ENCODE measurements at places on chromosomes 2 and 18.

- DNase-seq, result no peak
These were observed 63.1 kb upstream of the SPATS2L start for GRCh38 chr2:200243441-200243840.

DNA sequence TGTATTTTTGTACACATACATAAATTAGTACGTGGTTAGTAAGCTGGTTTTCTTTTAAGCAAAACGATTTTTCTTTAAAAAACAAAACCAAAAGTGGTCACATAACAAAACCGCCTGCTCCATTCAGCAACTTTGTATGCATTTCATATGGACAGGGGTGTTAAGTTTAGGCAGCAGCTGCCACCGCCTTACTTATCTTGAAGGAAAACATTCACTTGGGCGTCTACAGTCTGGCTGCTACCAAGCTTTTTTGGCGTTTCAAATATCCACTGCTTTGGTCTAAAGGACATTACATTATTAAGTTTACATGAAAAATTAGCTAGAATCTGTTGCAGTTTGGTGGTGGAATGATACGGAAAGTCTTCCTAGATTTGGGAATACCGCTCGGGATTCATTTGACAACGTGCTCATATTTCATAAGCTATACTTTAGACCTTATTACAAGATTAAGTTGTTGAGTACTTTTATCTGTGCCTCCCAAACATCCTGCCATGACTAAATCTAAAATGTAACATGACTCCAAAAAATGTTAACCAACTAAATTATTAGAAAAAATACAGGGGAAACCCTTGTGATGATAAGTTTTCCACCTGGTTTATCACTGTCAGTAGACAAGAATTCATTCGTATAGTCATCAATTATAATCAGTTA is 214.8 kb downstream of the NEDD4L start:
- no peak for DNase-seq

DNA sequence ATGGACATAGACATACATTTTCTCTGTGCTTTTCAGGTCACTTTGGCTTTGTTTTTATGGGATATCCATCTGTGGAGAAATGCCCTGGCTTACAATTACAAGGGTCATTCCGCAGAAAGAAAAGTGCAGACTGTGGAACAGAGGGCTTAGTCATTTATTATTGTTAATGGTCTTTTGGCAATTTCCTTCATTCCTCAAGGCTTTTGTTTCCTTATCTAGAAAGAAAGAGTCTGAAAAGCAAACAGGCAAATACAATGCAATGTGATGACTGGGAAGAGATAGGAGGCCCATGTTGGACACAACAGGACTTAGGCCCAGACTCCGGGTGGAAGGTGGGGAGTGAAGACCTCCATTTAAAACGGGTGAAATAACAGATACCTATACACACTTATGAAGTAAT is 129.5 kb upstream of the CAVIN2 start:
- no peak for DNase-seq

DNA sequence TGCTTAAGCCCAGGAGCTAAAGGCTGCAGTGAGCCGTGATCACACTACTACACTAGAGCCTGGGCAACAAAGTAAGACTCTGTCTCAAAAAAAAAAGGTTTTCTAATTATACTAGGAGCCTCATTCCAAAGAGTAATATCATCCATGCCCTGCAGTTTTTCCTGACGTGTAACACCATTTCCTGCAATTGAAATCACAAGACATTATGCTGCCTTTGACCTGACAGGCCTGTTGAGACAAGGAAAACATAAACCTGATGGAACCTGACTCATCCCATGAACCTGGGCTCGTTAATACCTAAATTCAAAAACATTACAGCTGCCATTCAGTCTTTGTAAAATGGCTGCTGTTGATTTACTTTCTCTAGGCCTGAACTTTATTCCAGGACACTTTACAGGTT is 58.7 kb upstream of the PEX13 start:
- no peak for DNase-seq

- DNase-seq, result no peak
These were observed 12.2 kb downstream of the CAPG start for GRCh38 chr2:85397925-85398331.

DNA sequence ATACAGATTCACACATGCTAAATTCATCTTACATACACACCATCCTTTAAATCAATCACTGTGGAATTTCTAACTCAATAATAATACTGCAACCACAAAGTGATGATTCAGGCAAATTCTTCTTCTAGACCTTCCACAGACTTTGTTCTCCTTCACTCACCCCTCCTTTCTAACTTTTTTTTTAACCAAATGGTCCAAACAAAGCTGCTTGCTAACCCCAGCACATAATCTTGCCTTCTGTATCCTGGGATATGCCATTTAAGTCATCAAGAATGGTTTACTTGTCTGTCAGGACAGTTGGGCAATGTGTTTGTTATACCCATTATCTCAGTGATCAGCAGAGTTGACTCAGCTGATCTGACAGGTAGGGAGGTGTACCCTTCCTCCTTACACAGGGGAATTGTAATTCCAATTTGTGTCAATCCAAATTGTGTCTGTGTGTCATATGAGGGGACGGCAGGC is 10.0 kb downstream of the SLC40A1 start:
- DNase-seq, result no peak

DNA sequence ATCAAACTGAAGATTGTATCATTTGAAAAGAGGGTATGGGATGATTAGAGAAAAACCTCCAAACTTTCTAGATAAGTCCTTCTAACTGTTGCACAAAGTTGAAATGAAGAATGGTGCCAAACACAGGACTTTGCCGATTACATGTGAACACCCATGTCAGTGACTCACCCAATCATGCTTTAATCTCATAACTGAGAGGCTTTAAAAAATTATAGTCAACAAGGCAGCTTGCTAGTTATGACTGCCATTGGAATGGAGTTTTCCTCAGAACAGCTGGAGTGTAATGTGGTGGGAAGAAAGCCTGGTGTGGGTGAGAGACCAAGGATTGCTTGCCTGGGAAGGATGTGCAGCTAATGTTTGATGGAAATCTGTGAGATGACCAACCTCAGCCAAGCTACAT is 98.2 kb upstream of the ALPP start:
- DNase-seq, result no peak

- no peak for DNase-seq
These were observed 16.6 kb downstream of the ARPC2 start for GRCh38 chr2:218233543-218233942.

GRCh38 chr2:64738026-64738425 is 84.3 kb upstream of the SERTAD2 start:
- DNase-seq, result no peak

DNA sequence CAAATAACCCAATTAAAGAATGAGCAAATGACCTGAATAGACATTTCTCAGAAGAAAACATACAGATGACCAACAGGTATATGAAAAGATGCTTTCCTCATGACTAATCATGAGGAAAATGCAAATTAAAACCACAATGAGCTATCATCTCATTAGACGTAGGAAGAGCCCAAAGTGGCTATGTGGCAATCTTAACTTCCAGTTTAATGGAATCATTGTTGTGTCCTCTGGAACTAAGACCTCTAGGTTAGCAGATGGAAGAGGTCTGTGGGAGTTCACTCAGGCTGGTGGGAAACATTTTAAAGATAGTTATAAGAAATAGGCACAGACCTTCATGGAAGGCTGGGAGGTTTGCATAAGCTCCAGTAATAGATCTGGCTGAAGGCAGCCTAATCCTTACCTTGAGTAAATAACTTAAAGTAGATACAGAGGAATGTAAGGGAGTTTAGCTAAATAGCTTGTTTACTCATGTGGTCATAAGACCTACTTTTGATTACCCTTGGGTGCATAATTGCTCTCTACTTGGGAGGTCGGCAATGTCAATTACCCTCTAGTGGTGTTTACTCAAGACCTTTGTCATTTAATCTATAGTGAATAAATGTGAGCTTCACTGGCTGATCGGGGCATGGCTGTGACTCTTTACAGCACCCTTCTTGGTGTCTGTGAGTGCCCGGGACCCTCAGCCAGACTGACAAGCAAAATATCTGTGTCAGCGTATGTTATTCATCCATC is 119.0 kb downstream of the GULP1 start:
- no peak for DNase-seq

- no peak for DNase-seq
These were observed 419.3 kb upstream of the VWC2L start for GRCh38 chr2:213991453-213992108.

GRCh38 chr2:182763311-182763912 is 47.4 kb downstream of the DNAJC10 start:
- no peak for DNase-seq

GRCh38 chr2:238007924-238008323 is 41.1 kb downstream of the UBE2F start:
- no peak for DNase-seq

GRCh38 chr18:46591783-46592391 is 65.1 kb downstream of the LOXHD1 start:
- DNase-seq, result no peak

- no peak for DNase-seq
These were observed 65.7 kb downstream of the MCFD2 start for GRCh38 chr2:46849721-46850556.

GRCh38 chr2:100208141-100208770 is 65.9 kb upstream of the AFF3 start:
- no peak for DNase-seq

- no peak for DNase-seq
These were observed 1958.8 kb upstream of the CELF4 start for GRCh38 chr18:39524370-39524769.

DNA sequence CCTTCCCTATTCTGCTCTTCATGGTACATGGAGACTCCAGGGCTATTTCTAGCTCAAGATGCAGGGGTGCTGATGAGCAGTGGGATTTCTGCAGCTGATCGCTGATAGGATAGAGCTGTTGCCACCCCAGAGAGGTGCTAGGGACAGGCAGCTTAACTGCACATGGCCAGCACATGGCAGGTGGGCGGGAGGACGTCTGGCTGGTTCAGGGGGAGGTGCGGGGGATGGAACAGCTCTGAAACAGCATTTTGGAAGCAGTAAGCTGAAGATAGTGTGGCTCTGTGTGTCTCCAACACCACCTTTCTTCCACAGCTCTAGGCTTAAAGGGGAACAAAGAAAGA is 151.9 kb upstream of the PELI1 start:
- DNase-seq, result no peak

GRCh38 chr2:71714601-71715240 is 261.4 kb downstream of the DYSF start:
- no peak for DNase-seq

- no peak for DNase-seq
These were observed 34.2 kb downstream of the INPP4A start for GRCh38 chr2:98478907-98479306.

- no peak for DNase-seq
These were observed 62.6 kb downstream of the SLC40A1 start for GRCh38 chr2:189517847-189518535.

GRCh38 chr2:127326289-127326945 is 32.5 kb upstream of the ERCC3 start:
- no peak for DNase-seq

DNA sequence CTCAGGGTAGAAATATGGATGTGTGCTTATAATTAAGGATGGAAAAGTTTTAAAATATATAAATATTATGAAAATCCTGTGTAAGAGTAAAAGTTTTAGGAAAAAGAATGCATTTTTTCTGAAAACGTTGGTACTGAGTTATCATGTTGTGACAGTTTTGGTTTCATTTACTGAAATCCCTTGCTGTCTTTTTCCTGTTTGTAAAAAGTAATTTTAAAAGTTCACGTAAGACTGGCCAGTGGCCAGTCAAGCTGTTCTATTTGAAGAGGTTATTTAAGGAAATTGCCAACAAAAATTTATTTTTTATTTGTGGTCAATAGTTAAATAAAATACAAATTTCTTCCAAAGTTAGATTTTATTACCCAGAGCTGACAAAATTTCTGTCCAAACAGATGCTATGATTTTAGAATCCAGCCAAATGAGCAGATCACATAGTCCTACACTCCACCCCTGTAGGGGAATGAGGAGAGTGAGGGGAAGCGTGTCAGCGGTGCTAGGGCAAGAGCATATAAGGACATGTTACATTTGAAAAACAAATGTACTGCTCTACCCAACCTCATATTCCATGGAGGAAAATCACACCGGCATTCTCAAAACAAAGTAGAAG is 297.8 kb upstream of the TFPI start:
- DNase-seq, result no peak

GRCh38 chr2:45275242-45275805 is 266.1 kb upstream of the SIX2 start:
- DNase-seq, result no peak

DNA sequence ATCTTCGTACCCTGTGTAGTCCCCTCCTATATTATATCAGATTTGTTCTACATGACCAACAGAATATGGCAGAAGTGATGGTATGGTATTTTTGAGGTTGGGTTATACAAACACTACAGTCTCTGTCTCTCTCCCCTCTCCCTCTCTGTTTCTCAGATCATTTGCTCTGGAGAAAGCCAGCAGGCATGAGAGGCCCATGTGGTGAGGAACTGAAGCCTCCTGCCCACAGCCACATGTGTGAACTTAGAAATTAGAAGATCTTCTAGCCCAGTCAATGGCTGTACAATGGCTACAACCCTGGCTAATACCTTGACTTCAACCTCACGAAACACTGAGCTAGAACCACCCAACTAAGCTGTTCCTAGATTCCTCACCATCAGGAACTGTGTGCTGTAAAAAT is 250.6 kb downstream of the SMAD2 start:
- no peak for DNase-seq
